Natural killer cell (primary cell): ENCODE measurements at places on chromosomes 11 and 22.

- no peak for DNase-seq
Measured at GRCh38 chr11:55658608-55659007, 3.4 kb upstream of the OR4C6 start.

DNA sequence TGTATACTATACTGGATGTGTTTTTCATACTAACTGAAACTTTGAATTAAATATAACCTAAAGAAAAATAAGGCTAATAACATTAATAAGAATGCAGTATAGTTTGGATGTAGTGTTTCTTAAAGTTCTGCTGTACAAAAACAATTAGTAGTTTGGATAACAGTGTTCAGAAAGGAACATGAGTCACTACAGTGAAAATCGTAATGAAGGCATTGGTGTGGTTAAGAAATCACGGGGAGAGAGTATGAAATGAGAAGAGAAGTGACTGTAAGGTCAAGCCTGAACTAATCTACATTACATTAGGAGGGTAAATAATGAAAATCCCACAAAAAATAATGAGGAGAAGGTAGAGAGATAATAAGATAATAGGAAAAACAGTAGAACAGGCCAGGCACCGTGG lies 726.6 kb upstream of the ARHGAP42 start:
- no peak for DNase-seq

DNA sequence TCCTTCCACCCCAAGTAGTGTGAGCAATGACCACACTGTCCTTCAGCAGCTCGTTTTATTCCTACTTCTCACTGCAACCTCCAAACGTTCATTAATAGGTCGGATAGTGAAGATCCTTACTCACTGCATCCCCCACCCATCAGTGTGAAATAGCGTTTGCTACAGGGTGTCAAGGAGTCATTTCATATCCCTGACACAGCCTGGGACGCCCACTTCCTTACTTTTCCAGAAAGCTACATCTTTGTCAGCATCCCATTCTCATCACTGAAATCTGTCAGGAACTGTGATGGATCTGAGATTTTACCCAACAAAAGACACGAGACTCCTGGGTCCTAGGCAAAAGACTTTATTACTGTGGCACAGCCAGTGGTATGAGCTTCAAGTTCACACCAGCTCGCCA lies 592.4 kb downstream of the NTM start:
- DNase-seq = no peak

DNA sequence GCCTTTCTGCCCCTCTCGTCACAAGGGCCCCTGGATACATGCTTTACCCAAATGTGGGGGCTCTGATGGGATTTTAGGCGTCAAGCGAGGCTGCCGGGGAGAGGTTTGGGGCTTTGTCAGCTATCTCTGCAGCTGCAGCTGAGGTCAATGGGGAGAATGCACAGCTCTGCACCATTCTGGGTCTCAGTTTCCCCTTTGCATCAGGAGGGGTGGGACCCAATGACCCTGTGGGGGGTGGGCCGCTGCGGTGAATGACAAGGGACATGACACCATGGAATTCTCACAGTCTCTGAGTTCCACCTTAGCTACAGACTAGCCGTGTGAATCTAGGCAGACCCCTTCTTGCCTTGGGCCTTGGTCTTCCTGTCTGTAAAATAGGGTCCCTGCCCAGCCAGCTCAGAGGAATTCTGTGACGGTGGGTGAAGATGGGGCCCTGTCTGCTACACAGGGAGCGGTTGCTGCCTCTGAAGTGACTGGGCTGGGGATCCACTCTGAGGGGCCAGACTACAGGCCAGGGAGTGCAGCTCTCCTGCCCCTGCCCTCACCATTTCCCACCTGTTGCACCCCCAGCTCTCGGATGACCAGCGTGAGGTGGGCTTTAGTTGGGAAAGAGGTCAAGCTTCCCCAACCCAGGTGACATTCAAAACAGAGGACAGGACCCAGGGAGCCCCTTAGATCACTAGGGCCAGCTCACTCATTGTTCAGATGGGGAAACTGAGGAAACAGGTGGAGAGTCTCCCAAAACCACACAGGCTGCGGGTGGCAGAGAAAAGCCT lies 35.9 kb upstream of the WNT11 start:
- DNase-seq = no peak

DNA sequence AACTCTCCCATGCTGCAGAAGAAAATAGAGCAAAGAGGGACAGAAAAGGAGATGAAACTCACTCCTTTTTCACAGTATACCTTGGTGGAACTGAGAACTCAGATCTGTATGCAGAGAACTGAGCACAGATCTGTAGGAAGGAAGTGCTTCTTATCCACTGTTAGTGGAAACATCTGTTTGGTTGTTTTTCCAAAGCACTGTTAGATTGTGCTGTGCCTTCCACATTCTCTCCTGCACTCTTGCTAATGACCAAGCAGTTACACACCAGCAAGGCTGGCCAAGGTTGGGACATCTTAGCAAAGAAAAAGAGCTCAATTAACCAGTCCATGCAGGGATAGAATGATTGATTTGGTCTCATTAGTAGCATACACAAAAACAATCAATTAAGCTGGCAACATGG lies 20.1 kb upstream of the SIK2 start:
- DNase-seq = no peak

DNA sequence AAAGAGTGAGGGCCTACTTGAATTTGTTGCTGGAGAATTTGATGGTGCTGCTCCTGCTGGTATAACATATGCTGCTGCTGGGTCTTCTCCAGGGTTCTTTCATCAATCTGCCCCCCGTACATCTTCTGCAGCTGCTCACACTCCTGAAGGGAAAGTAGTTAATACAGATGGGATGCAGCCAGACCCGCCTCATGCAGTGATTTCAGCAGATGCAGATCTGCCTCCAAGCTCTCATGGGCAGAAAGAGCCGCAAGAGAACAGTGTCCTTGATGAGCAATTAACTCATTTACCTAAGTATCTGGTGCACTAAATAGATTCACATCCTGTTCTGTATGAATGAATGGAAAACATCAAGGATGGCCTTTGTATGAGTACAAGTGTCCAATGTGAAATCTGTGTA lies 24.8 kb upstream of the APOA1 start:
- DNase-seq = no peak

DNA sequence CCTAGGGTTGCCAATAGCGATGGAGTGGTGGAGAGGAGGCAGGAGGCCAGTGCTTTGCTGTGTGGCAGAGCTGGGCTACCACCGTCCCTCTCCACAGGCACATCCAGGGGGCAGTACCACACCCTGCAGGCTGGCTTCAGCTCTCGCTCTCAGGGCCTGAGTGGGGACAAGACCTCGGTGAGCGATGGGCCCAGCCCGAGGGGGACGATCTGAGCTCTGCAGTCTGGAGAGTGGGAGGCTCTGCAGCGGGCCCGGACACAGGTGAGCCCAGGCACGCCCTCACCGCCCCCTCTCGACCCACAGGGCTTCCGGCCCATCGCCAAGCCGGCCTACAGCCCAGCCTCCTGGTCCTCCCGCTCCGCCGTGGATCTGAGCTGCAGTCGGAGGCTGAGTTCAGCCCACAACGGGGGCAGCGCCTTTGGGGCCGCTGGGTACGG lies 2.5 kb downstream of the PKP3 start:
- DNase-seq = peak; percentile 53

- DNase-seq = no peak
Measured at GRCh38 chr11:124277207-124277606, 21.0 kb downstream of the OR8G5 start.

- DNase-seq = no peak
Measured at GRCh38 chr22:38467438-38467903, 425 bp upstream of the KDELR3 start.

- no peak for DNase-seq
Measured at GRCh38 chr11:71930556-71931244, 1.9 kb downstream of the RNF121 start.

GRCh38 chr11:43830928-43831440 lies 49.6 kb upstream of the ALKBH3 start:
- DNase-seq = no peak

DNA sequence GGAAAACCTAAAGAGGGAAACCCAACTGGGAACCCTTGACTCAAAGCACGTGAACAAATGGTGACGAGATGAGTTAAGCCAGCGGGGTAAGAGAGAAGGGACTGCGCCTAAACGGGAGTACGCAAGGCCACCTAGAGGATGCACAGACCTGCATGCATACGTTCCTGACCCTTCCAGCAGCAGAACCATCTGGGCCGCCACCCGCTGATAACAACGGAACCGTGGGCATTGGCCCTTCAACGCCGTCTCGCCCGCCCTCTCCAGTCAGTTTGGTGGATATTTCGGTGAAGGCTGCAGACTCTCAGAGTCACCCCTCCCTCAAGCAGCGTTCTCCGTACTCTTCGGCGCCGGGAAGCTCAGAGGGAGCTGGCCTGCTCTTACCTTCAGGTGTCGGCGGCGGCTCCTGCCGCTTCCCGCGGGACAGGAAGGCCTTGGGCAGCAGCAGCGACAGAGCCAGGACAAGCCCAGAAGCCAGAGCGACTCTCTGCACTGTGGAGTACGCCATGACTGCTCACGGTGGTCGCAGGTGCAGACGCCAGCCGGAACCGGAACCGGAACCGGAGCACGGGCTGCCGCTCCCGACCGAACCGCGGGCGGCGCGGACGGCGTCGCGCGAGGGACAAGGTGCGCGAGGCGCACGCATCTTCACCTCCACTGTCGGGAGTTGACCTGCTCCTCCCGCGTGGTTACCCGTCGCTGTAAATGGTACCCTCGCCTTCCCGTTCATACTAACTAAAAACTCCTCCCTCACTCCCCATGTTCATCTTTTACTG lies at the start of gene RIC3:
RIC3 (minus strand) TSS at position 541 of the 773 bp plus-strand sequence; CDS start at position 505, 36 bp downstream.
- DNase-seq = peak; percentile 66

GRCh38 chr11:116721988-116722387 lies 50.8 kb downstream of the BUD13 start:
- DNase-seq = no peak

GRCh38 chr22:49381595-49382450 lies 445.9 kb downstream of the BRD1 start:
- no peak for DNase-seq

- no peak for DNase-seq
Measured at GRCh38 chr11:446891-447290, 3.2 kb upstream of the PTDSS2 start.

DNA sequence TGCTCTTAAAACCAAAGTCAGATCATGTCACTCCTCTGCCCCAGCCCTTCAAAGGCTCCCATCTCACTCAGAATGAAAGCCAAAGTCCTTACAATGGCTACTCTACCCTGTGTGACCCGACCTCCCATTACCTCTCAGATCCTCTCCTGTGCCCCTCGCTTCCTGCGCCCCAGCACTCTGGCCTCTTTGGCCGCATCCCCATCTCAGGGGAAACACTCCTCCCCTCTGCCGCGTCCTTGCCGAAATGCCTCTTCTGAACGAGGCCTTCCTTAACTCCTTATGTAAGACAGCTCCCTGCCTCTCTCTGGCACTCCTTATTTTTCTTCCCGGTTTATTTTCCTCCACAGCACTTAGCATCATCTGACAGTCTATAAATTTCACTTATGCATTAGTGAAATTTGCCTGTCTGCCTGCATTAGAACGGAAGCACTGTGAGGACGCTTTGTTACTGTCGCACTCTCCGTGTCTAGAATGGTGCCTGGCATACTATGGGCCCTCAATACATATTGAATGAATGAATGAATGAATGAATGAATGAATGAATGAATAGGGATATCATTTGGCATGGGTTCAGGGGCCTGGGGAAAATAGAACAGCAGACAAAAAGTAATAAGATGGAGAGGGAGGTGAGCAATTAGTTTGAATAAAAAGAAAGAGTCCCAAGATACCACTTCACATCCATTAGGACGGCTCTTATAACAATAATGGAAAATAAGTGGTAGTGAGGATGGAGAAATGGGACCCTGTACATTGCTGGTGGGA lies 137.8 kb downstream of the CEP164 start:
- DNase-seq = no peak

DNA sequence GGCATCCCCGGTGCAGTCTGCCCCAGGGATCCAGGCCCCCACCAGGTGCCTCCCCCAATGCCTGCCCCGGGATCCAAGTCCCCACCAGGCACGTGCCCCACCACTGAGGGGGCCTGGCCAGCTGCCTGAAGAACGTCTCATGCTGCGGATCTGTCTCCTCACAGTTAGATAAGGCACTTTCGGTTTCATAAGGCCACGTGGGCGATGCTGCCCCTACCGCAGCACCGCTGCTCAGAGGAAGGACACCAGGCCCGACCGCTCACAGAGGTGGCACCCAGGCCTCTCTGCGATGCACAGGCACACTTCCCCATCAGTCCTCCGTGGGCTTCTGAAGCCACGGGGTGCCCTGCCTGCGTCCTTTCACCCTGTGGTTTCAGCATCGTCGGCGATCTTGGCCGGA lies 68.1 kb upstream of the BID start:
- peak; percentile 77 for DNase-seq

DNA sequence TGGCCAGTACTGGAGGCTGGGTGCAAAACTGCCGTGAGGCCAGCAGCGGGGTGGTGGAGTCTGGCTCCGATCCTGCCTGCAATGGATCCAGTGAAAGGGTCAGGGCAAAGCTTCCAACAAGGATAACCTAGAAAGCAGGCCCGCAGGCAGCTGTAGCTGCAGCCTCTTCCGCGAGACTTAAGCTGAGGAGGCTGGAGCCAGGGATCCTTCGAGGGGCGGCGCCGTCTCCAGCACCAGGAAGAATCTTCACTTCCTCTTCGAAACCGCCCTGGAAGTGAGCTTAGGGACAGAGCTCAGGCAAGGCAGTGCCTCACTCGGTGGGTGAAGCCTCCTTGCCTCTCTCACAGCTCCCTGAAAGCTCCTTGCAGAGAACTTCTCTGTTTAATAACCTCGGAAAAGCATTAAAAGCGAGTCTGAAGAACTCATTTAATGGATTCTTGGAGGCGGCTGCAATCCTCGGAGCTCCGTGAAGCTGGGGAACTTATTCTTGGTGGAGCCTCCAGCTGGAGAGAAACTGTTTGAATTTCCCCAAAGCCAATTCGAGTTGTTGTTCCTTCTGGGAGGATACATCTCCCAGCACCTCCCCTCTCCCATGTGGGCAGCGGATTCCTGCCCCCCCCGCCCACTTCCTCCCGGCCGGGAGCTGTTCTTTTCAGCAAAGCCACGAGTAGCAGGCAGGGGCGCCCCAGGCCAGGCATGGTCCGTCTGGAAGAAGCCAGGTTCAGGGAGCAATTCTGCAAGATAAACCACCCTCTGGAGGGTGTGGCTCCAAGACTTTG lies 169.9 kb downstream of the CTTN start:
- no peak for DNase-seq

DNA sequence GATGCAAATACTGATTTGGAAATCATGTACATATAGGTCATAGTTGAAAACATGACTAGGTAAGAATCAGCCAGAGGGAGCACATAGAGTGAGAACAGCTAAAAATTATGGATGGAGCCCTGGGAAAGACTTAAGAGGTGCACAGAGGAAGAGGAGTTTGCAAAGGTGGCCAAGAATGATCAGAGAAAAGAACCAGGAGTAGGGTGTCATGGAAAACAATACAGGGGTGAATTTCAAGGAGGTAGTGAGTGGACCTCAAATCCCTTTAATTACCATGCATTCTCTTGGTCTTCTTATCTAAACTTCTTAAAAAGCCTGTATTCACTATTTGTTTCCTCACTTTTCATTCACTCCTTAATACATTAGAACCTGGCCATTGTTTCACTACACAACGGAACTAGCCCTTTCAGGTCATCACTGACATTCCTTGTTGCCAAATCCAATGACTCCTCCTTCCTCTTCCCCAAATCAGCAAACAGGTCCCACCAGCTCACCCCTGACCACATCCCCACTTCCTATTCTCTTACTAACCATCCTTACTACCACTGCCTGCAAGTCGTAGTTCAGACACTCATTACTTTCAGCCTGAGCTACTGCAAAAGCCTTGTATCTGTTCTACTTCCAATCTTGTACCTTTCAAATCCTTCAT lies 22.6 kb downstream of the BUD13 start:
- DNase-seq = no peak

GRCh38 chr11:74221816-74222215 lies 50.7 kb downstream of the PPME1 start:
- DNase-seq = no peak

GRCh38 chr11:114596175-114596919 lies 761 bp upstream of the NXPE4 start:
- no peak for DNase-seq
